ENCODE measurements at places on chromosomes 5 and 9.

- no peak for DNase-seq
Measured at GRCh38 chr5:151779531-151780125, 7.9 kb downstream of the G3BP1 start.

DNA sequence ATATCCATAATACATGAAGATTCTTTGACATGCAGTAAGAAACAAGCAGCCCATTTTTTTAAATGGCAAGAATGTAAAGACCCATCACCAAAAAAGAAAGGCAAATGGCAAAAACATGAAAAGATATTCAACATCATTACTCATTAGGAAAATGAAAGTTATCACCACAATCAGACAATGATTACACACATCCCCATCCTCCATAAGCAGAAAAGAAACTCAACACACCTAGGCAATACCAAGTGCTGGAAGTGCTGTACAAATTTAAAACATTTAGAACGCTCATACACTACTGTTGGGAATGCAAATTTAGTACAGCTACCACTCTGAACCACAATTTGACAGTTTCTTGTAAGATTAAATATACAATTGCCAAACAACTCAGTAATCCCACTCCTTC lies 466.7 kb downstream of the ACTL7B start:
- DNase-seq, result no peak

DNA sequence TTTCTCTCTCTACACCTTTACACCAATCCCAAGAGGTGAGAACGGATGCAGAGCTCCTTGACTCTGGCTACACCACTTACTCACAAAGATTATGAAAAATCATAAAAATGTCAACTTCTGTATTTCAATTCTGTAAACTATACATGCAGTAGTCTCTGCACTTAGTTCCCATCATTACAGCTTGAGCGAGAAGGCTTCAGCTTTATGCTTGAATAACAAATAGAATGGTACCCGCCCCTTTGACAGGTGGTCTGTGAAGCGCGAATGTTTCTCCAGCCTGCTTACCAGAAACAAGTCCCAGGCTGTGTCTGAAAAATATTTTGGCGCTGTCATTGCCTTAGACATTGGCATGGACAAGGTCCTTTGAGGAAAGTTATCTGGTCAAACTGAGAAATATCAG lies 562.4 kb upstream of the CLINT1 start:
- DNase-seq, result no peak

DNA sequence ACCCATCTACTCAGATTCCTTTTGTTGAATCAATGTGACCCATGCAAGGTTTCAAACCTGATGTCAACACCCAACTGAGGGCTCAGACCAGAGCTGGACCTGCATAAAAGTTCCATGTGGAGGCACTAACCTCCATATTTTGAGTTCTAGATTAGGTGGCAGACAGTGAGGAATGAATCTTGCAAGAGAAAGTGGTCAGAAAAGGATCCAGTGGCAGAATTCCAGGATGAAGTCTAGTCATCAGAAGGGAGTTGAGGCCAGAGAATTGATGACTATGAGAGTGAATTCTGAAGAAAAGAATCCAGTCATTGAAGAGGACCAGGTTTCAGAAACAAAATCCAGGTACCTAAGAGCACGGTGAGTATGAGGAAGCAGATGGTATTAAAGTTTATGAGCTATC lies 205.1 kb upstream of the RGMB start:
- no peak for DNase-seq

GRCh38 chr5:142446131-142446959 lies 121.5 kb upstream of the SPRY4 start:
- DNase-seq, result no peak

GRCh38 chr5:87029951-87030350 lies 237.7 kb upstream of the RASA1 start:
- DNase-seq, result no peak

DNA sequence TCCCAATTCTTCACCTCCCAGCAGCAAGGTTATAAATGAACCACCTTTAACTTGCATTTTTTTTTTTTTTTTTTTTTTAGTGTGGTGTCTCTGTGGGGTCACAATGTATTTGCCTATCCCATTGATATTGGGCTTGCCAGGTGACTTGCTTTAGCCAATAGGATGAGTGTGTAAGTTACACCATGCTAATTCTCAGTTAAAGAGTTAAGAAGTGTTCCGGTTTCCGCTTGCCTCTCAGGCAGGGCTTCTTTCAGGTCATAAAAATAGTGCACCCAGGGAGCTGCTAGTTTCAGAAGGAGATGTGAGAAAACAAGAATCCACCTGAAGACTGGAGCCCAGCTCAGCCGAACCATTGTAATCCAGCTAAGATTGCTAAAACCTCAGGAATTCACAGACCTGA lies 84.2 kb upstream of the PTPRD start:
- no peak for DNase-seq

GRCh38 chr5:8700671-8701070 lies 831.7 kb downstream of the MTRR start:
- DNase-seq, result no peak

- DNase-seq, result no peak
Measured at GRCh38 chr9:38162332-38163211, 93.5 kb upstream of the SHB start.

GRCh38 chr9:127021664-127022363 lies 100.6 kb downstream of the ANGPTL2 start:
- no peak for DNase-seq

GRCh38 chr5:178204182-178204934 lies at the start of gene HNRNPAB:
TSS of gene HNRNPAB (plus strand) at chr5:178204533. CDS start at chr5:178204838, 305 bp downstream.
- DNase-seq, result peak; percentile 97

DNA sequence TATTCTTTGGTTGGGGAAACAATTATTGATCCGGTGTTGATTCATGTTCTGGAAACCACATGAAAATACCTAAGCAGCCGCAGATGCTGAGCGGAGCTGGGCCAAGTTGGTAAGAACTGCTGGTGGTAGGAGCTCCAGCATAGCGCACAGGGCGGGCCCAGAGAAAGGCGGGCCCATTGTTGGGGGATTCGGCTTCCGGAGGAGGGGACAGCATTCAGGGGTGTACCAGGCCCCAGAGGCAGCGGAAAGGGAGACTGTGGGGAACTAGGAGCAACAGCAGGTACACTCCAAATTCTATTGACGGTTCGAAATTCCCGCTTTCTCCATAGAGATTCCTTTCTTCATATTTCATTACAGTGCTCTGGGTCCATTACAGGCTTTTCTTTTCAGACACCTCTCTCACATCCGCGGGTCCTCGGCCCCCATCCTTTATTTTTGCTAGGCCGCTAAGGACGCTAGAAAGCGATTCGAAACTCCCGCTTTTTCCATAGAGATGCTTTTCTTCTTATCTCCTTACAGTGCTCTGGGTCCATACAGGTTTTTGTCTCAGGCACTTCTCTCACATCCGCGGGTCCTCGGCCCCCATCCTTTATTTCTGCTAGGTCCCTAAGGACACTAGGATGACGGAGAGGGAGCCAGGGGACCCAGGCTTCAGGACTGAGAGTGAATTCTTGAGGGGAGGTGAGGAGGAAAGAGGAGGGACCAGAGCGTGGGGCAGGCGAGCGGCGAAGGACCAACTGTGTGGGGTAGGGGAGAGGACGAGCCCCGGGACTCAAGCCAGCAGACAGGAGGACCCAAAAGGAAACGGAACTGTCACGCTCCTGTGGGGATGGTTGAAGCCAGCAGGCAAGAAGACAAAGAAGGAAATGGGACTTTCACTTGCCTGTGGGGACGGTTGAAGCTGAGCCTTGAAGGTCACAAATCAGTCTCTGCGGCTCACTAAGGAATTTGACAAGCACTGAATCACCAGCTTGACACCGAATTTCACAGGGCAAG lies at the start of gene CCDC152:
Gene CCDC152 (plus strand): TSS at position 213 of the 996 bp plus-strand sequence. CDS start 2,304 bp downstream, outside the sequence.
- no peak for DNase-seq

GRCh38 chr5:5494489-5495402 lies 72.3 kb downstream of the ICE1 start:
- peak; percentile 56 for DNase-seq

GRCh38 chr9:85283421-85283820 lies 458.3 kb downstream of the AGTPBP1 start:
- no peak for DNase-seq

DNA sequence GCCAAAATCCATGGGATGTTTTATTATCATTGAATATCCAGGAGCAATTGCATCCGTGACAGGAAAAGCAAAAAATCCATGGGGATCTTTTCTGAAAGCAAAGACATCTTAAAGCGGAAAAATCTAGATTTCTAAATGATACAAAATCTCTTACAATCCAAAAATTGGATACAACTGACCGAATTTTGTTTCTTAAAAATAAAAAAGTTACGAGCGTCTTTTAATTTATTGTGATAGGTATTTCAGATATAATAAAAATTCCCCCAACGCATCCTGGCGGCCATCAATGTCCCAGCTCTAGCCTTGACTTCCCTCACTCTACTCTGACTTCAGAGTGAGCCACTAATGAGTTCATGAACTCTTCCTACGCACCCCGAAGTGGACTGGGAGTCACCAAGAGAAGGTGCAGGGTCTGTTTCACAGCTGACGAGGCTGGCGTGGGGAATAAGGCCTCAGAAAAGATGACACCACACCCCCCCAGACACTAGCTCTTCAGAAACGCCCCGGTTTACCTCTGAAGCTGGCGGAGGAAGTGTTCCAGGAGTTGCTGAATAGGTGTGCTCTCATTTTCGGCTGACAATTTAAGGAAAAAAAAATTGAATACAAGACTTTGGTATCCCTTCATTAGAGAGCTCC lies 3.4 kb downstream of the BRD9 start:
- no peak for DNase-seq

DNA sequence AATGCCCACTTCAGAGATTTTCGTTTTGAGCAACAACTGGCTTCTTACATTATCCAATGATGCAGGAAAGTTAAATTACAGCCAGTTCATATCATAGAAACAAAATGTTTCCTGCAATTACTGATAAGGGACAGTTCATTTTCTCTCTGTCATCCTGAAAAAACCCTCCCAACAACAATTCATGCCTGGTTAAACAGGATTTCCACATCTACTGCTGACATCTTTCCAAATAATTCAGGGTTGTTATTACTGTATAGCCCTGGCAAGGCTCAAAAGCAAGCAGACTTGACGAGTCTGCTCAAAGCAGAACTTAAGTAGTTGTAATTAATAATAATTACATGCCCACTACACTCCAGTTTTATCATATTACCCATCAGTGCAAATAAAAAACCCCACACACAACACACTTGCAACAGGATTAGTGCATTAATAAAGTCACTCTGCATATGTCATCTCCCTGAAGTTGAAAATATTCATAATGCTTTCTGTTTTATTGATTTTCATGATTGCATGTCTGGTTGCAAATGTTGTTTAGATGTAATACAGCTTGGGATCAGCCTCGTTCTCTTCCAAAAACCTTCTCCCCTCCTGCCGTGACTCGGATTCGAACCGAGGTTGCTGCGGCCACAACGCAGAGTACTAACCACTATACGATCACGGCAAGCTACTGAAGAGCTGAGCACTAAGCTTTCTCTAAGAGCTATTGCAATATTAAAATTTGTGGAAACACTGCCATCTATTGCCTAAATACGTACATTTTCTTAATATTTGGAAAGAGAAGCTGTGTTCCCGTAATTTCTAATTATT lies 119.6 kb upstream of the NFIB start:
- no peak for DNase-seq

- no peak for DNase-seq
Measured at GRCh38 chr9:134178394-134178767, 14.0 kb upstream of the RNU6ATAC start.

DNA sequence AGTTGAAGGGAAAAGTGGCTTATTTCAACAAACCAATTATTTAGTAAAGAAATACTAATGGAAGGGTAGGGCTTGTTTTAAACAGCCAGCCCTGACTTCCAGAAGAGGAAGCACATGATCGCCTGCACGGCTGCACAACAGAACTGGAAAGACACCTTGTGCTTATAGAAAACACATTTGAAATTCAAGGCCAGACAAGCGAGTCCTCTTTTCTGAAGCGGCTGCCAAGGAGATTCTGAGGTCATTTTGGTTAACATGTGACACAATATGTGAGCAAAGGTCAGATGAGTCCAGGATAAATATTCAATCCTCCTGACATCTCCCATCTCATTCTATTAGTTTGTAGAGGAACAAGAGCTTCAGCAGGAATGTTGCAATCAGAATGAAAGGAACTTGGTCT lies 461.4 kb upstream of the ST8SIA4 start:
- no peak for DNase-seq

DNA sequence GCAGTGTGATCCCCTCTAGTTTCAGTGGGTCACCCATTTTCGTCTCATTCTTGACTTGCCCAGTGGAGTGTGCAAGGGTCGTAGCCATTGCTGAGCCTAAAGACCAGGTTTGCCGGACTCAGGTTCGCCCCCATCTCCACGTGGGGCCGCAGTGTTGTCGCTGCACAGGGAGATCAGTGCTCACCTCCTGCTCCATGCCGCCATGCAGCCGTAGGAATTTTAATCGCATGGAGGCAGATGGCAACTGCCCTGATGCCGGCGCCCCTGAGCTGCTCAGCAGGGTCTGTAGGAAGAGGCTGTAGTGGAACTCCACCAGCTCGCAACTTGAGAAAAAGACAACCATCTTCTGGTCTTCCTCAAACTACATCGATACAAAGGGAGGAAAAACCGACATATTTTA lies 24.1 kb downstream of the DDX31 start:
- no peak for DNase-seq

DNA sequence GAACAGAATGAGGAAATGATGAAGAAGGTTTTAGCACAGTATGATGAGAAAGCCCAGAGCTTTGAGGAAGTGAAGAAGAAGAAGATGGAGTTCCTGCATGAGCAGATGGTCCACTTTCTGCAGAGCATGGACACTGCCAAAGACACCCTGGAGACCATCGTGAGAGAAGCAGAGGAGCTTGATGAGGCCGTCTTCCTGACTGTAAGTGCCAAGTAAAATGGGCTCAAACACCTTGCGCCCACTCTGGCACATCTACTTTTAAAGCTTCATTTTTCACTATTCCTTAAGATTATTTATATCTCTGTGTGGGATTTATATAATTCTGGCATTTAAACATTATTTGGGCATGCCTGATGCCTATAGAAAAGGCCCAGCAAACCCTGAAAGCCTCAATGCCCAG lies 55.6 kb downstream of the CMYA5 start:
- no peak for DNase-seq

GRCh38 chr5:40025586-40025985 lies 600.8 kb upstream of the DAB2 start:
- DNase-seq, result no peak

GRCh38 chr5:88190106-88190834 lies 78.4 kb downstream of the TMEM161B start:
- no peak for DNase-seq

- no peak for DNase-seq
Measured at GRCh38 chr9:129626625-129627284, 792 bp downstream of the NTMT1 start.

DNA sequence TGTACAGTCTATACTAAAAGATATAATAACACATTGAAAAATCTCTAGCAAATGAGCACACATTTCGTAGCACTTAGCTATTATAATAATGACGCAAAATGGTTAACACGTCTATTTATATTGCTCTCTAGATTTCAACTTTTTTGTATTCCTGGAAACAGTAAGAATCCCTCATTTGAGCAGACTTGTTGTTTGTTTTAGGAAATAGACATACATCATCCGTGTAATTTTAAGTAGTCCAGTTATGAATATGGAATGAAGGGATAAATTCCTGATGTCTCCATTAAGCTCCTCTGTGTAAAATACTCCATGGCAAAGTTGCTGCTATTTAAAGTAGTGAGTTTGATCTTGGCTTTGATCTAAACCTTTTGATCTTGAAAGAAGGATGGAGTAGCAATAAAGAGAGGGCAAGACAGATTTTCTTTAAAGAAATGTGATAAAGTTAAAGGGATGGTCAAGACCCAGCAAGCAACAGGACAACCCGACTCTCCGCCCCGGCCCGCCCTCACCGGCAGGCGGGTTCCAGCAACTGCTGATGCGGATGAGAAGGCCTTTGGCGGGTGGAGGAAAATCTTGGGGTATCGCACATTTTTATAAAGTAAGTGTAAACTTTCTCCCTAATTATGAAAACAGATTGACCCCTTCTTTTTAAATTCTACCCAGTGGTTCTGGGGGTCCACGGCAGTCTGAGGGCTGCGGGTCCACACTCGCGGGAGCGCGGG lies 277.4 kb downstream of the AOPEP start:
- peak; percentile 21 for DNase-seq
